ENCODE measurements at places on chromosomes 2 and 18.

- no peak for DNase-seq
Measured at GRCh38 chr18:24651434-24651833, 191.0 kb downstream of the HRH4 start.

GRCh38 chr18:35268821-35269220 is 21.2 kb downstream of the ZSCAN30 start:
- DNase-seq: no peak

- DNase-seq: no peak
Measured at GRCh38 chr2:239283288-239283945, 117.4 kb downstream of the HDAC4 start.

DNA sequence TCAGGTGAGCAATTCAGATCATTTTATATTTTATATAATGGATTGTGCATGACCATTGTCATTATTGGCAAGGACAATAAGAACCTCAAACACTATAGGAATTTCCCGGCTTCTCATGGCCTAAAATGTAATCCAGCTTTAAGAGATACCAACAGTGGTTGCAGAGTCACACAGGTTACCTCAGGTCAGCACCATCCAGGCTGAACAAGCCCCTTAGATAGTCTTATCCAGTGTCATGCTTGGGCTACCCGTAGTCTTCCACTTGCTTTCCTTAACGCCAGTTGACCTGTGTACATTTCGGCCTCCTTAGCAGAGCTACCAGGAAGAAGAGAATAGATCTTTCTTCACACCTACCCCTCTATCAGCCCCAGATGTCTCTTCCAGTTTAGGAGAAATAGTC is 293.3 kb upstream of the SYT4 start:
- no peak for DNase-seq

GRCh38 chr2:74576863-74577229 is 22.3 kb downstream of the DOK1 start:
- DNase-seq: no peak

GRCh38 chr2:170651624-170652325 is 63.4 kb upstream of the SP5 start:
- no peak for DNase-seq

GRCh38 chr2:14806613-14807012 is 174.1 kb downstream of the LRATD1 start:
- DNase-seq: no peak

- DNase-seq: no peak
Measured at GRCh38 chr2:108536133-108536780, 2.0 kb downstream of the LIMS1 start.

GRCh38 chr2:224038049-224038829 is 847 bp downstream of the SERPINE2 start:
- DNase-seq: peak; percentile 67

GRCh38 chr18:8799001-8799400 is 93.6 kb downstream of the MTCL1 start:
- DNase-seq: peak; percentile 61

DNA sequence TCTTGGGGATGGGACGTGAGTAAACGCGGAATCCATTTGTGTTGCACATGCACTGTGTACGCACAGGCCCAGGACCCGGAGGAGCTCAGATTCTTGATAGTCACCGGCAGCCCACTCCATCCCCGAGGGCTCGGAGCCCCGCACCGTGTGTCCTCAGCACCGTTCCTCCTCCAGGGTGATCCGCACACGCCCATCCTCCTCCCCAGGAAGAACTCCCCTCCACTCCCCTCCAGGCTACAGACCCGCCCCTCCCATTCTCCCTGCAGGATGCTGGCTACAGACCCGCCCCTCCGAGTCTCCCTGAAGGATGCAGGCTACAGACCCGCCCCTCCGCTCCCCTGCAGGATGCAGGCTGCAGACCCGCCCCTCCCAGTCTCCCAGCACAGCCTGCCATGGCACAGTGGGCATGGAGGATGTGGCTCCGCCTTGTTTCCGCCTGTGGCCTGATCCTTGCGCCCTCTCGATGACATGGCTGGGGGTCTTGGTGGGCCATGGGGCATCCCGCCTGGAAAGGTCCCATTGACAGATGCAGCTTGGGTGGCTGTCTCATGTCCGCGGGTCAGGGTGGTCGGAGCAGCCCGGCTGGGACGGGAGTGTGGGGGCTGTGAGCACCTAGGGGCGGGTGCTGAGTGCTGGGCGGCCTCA is 14.1 kb downstream of the CTDP1 start:
- DNase-seq: no peak

DNA sequence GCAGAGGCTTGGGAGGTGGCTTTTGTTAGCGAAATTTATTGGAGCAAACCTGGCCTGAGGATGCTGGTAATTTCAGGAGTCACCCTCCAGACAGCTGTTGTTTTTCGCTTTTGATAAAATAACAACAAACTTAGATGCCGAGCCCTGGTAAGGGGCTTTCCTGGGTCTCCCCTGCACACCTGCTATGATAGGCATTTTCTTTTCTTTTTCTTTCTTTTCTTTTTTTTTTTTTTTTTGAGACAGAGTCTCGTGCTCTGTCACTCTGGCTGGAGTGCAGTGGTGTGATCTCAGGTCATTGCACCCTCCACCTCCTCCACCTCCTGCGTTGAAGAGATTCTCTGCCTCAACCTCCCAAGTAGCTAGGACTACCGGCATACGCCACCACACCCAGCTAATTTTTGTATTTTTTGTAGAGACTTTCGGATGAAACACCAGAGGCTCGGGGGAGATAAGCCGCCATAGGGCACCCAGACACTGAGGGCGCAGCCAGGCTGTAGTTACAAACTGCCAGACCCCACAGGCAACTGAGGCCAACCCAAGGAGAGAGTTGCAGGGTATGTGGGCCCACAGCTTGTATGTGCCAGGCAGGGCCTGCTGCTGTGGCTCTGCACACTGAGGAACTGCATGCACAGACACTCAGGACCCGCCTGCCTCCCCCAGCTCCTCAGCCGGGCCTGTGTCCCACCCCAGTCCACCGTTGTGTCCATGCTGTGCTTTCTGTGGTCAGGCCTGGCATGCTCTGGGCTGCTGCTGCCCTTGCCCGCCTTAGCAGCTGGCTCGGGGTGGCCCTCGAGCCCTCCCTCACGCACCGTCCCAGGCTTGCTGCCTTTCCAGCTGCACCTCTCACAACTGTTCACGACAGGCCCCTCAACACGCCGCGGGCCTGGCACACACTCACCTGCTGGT is 3.9 kb downstream of the GYPC start:
- no peak for DNase-seq

DNA sequence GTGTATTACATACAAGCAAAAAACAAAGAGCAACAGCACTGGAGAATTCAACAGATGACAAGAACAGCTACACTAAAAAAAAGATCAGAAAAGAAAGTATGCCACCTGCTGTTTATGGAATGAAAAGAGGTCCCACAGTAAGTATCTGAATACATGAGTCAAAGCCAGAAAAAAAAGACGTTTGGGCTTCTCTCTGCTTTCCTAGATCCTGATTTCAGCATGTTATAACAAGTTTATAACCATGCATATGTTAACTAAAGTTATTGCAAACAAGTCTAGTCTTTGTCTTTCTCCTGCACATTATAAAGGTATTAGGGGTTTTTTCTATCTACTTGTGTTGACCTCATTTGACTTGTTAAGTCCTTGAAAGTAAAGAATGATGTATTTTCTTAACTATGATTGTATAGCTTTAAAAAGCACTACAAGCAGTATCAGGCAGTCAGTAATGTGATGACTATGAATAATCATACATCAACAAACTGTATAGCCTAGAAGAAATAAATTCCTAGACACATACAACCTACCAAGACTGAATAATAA is 108.5 kb upstream of the COL5A2 start:
- no peak for DNase-seq

GRCh38 chr2:16438613-16439321 is 226.9 kb downstream of the CYRIA start:
- DNase-seq: no peak

DNA sequence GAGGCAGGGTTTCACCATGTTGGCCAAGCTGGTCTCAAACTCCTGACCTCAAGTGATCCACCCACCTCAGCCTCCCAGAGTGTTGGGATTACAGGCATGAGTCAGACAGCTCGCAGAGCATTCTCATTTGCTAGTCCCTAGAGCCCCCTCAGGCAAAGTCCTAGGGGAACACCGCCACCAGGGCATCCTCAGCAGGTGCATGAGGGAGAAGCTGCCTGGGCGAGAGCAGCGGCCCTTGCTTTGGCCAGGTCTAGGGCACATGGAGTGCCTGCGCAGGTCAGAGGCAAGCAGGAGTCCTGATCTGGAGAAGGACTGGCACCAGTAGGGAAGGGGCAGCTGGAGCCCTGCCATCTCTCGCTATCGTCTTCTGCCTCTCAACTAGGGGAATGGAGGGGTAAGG is 32.4 kb downstream of the NGEF start:
- no peak for DNase-seq

DNA sequence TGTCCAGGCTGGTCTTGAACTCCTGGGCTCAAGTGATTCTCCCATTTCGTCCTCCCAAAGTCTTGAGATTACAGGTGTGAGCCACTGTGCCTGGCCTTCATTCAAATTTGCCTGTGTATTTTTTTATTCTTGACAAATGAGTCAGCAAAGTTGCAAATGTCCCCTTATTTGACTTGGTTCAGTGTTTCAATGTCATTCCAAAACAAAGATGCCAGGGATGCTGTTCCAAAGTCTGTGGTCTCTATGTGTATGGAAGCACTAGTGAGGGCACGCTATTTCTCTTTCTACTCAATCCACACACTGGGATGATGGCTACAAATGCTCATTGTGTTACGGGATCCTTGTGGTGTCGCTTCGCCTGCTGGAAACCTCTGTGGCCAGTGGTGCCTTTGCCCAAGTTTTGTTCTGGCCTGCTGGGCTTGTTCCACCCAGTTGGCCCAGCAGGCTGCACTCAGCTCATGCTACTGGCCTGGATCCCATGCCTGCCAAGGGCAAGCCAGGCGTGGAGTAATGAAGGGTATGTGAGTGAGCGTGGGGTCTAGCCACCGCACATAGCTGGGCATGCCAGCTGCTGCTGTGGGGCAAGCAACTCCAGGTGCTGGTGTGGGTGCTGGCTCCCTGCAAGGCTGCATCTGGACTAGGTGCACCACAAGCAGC is 35.6 kb downstream of the FBXO48 start:
- DNase-seq: no peak

DNA sequence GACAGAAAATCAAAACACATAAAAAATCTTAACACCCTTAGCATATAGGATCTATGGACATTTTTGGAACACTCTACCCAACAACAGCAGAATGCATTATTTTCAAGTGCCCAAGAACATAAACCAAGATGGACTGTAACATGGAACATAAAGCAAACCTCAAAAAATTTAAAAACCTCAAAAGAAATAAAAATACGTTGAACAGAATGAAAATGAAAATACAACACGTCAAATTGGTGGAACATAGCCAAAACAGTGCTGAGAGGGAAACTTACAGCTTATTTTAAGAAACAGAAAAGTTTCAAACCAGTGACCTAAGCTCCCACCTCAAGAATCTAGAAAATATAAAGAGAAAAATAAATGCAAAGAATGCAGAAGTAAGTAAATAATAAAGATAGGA is 58.3 kb upstream of the BCL2L11 start:
- no peak for DNase-seq

GRCh38 chr2:149703281-149703680 is 115.7 kb upstream of the MMADHC start:
- DNase-seq: no peak

DNA sequence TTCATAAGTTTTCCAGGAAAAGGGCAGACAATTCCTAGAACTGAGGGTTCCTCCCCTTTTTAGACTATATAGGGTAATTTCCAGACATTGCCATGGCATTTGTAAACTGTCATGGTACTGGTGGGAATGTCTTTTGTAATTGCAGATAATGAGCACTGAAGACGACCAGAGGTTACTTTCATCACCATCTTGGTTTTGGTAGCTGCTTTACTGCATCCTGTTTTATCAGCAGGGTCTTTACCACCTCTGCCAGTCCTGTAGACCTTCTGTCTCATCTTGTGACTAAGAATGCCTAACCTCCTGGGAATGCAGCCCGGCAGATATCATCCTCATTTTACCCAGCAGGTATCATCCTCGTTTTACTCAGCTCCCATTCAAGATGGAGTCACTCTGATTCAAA is 583.9 kb upstream of the KLHL29 start:
- no peak for DNase-seq

GRCh38 chr18:4854671-4855070 is 342.4 kb downstream of the AKAIN1 start:
- DNase-seq: no peak

GRCh38 chr2:169038338-169038757 is 7.2 kb upstream of the ABCB11 start:
- no peak for DNase-seq

- no peak for DNase-seq
Measured at GRCh38 chr18:26287644-26288043, 61.4 kb downstream of the TAF4B start.

Data from right forelimb (tissue), 1 donor.